Karpas-422 (cell line): ENCODE measurements at places on chromosomes 7 and 10.

GRCh38 chr10:96152437-96152836 lies 22.3 kb downstream of the ZNF518A start:
- DNase-seq = no peak

GRCh38 chr7:44136731-44137130 lies 4.4 kb downstream of the MYL7 start:
- DNase-seq = no peak

DNA sequence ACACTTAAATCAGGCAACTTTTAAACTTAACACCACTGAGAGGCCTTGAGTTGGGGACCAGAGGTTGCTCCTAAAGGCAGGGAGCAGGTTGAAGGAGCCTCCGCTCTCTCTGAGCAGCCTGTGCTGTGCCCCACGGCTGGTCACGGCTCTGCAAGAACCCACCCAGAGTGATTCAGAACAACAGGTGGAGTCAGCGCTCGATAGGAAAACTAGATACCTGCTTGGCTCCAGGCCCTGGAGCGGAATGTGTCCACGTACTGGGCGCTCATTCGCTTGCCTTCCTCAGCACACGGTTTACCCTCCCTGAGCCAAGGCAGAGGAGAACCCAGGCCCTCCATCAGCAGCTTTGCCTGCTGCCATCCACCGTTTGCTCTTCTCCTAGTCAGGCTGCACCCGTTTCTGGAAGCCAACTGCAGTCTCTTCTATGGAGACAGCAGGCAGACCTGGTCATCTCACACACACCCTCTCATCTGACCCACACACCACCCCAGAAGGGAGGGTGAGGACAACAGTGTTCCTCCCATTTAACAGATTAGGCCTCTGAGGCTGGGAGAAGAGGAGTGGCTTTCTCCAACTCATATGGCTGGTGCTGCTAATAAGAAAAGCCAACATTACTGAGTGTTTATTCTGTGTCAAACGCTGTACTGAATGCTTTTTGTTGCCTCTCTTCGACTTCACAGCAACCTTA lies 37.6 kb upstream of the PDCD4 start:
- DNase-seq = no peak

DNA sequence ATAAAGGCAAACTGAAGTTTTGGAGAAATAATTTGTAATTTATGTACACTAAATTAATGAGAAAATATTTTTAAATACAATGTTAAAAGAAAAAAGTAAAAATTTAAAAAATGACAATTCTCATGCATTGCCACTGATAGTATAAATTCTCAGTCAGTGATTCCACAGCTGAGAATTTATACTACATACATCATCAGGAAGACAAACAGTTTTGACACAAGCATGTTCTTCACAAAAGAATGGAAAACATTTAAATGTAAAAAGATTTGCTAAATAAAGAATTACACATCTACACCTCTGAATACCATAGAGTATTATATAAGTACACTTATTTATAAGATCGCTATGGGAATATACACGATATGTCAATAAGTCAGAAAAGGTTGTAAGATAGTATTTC lies 101.1 kb upstream of the LAMB4 start:
- no peak for DNase-seq

DNA sequence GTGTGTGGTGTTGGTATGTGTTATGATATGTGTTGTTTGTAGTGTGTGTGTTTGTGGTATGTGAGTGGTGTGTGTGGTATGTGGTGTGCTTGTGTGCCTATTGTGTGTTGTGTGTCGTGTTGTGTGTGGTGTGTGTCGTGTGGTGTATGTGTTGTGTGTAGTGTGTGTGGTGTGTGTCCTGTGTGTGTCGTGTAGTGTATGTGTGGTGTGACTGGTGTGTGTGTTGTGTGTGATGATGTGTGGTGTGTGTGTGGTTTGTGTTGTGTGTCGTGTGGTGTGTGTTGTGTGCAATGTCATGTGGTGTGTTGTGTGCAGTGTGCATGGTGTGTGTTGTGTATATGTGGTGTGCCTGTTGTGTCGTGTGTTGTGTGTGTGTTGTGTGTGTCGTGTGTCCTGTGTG lies 144.6 kb downstream of the DNAJB6 start:
- DNase-seq = no peak

DNA sequence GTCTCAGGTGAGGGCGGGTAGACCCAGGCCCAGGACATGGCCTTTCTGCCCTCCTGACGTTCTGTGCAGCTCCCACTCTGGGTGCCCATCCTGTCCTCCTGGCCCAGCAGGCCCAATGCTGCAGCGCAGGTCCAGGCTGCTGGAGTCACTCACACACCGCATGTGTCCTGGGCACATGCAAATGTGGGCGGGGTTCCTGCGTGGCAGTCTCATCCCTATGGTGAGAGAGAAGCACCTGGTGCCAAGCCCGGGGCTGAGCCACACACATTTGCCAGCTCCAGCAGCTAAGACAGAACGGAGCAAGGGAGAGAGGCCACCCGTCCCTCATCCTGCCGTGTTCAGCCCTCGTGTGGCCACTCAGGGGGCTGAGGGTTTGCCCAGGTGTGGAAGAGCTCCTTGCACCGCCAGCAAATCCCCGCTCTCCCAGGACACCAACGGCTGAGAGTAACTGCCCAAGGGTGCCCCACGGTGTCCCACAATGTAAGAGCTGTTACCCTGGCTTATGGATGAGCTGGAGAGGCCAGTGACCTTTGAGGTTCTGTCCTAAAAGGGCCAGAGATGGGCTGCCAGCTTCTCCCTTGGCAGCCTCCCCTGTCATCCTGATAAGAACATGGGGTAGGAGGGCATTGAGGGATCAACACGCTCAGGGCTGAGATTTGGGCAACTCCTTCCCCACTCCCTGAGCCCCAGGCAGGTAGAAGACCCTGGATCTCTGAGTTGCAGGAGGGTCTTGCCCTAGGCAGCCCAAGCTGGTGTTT lies 4.4 kb downstream of the FUOM start:
- no peak for DNase-seq

DNA sequence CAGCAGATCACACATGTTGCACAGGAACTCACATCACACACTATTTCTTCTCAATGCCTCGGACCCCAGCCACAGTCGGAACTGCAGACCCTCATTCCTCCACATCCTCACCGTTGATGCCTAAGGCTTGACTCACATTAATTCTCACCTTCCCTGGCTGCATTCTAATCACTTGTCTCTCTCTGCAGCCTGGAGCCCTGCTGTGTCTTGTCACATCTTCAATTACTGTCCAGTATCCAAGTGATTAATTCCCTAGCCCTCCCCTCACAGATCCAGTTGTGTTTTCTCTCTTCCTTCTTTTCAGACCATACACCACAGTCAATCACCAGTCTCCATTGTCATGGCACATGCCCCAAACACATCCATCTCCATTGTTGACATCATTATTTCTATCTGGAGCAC lies 592.4 kb upstream of the IGFBP3 start:
- no peak for DNase-seq

DNA sequence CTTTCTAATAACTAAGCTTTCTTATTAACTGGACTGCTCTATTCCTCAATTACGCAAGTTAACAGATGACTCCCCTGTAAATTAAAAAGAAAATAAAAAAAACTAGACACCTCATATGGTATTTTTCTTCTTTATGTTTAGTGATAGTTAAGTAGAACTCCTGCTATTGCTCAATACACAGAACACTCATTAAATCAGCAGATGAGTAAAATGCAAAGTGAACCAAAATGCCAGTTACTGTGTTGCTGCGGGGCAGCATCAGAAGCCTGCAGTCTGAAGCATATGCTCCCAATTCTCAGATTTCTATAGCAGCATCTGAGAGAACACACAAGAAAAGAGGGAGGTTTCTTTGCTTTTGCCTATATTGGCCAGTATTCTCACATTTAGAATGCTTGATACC lies 28.4 kb downstream of the CDK6 start:
- DNase-seq = peak; percentile 38

GRCh38 chr7:133315332-133316040 lies 62.6 kb downstream of the EXOC4 start:
- no peak for DNase-seq

- DNase-seq = no peak
Measured at GRCh38 chr10:133176546-133176945, 16.5 kb downstream of the KNDC1 start.

GRCh38 chr7:12674861-12675260 lies 12.6 kb upstream of the ARL4A start:
- peak; percentile 67 for DNase-seq

GRCh38 chr10:127872871-127873600 lies 19.7 kb downstream of the CLRN3 start:
- peak; percentile 58 for DNase-seq

DNA sequence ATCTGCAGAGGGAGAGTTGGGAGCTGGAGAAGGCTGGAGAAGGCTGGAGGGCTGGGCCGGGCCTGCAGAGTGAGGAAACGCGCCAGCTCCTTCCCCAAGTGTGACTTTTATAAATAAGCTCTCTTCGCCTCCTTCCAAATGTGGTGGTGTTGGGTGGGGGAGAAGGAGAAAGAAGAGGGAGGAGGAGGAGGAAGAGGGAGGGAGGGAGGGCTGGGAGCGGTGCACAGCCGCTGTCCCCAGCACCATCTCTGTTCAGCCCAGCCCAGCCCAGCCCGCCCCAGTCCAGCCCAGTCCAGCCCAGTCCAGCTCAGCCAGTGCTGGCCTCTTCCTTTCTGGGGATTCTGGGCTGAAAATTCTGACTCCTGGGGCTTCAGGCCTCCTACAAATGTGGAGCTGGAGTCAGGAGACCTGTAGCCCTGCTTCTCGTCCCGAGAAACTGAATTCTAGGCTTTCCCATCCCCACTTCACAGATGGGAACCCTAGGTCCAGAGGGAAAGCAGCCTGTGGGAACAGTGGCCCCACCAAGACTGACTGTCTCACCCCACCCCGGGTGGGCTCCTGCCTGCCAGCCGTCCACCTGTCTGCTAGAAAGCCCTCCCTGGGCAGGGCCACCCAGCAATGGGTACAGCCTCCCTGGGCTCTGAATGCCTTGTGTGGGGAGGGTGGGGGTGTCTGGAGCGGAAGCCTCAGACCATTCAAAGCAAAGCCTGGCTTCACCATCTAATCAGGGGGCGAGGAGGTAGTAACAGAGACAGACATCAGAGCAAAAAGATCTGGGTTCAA lies 2.3 kb downstream of the STX1A start:
- no peak for DNase-seq

- no peak for DNase-seq
Measured at GRCh38 chr10:117718986-117719920, 176.7 kb downstream of the EMX2 start.

DNA sequence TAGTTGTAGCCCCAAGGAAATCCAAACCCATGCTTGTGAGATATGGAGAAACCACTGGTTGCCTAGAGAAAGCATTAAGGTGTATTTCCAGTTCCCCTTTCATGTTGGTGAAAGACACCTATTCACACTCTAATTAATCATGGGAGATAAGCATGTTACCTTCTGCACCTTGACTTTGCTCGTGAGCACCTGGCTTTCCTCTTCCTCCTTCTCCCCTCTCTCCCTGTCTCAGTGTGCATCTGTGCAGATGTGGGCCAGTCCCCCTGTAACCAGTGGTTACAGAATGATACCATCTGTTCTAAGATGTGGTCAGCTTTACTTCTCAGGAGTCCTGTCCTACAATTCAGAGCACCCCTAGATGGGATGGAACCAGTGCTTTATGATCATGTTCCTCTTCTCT lies 160.6 kb downstream of the LCOR start:
- peak; percentile 53 for DNase-seq

GRCh38 chr10:21969326-21970287 lies 33.9 kb downstream of the DNAJC1 start:
- peak; percentile 44 for DNase-seq

DNA sequence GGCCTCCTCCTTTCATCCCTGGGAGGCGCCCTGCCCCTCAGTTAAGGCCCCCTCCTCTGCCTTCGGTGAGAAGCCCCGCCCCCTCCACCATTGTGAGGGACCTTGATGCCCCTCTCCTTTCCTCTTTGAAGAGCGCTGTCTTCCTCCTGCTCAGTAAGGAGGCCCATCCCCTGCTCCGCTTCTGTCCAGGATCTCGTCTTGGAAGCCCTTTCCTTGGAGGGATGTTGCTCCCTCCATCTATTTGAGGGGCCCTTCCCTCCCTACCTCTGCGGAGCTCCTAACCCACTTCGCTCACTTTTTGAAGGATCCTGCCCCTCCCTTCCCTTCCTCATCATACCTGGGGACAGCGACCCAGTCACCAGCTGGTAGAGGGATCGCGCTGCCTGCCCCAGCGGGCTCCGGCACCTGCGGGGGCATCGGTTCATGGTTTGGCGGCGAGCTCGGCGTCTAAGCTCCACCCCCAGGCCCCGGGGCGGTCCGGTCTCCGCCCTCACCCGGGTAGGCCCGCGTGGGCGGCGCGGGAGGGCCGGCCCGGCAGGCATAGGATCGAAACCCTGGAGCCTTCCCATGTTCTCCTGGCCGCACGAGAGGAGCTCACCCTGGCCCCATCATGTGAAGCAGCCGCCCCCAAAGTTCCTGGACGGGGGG lies 4.1 kb downstream of the KCNIP2 start:
- DNase-seq = peak; percentile 73

DNA sequence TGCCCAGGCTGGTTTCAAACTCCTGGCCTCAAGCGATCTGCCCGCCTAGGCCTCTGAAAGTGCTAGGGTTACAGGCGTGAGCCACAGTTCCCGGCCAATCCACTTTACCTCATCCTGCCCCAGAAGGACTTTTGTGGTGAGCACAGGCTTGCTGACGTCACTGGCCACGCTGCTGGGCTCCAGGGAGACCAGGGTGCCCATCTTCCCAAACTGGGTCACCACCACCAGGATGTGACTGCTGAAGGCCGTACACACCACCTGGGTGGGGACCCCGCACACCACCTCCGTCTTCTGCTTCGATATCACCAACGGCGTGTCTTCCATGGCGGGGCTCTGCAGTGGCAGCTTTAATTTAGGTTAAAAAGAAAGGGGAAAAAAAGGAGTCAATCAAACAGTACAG lies 816 bp downstream of the PSMG3 start:
- peak; percentile 53 for DNase-seq

DNA sequence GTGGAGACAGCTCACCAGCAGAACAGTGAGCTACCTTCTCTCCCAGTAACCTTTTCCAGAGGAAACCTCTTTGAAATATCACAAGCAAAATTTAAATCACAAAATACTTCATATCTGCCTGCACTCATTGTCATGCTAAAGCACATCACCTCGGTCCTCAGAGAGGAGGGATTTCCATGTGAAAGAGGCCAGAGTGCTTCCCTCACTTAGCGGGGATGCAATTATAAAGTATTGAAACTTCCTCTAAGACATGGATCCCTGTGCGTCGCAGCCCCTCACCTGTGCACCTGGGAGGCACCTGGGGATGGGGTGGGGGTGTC lies 457.9 kb downstream of the DNAJB6 start:
- DNase-seq = no peak

DNA sequence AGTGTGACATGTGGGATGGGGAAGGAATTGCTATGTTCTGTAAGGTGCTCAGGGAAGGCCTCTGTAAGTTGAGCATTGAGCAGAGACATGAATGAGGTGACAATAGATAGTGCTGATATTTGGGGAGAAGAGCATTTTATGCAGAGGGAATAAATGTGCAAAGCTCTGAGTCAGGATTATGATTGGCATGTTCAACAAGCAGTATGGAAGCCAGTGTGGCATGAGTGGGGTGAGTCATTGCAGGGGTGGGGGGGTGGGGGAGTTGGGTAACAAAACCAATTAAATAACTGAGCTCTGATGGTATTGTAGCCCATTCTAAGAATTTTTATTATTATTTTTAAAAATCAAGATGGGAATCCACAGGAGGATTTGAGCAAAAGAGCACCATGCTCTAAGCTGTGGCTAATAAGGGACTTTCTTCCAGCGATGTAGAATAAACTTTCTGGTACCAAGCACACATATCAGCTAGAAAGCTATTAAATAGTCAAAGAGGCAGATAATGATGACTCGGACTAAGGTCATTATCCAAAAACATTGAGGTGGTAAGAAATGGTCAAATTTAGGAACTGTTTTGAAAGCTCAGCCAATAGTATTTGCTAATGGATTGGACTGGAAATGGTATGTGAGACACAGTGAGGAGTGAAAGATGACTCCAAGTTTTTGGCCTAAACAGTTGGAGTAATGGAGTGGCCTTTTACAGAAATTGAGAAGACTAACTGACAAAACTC lies 96.4 kb downstream of the PRKG1 start:
- no peak for DNase-seq
